Motor neuron (in vitro differentiated cells): ENCODE measurements at places on chromosomes 2 and 18.

GRCh38 chr2:126038861-126039260 lies 617.1 kb upstream of the GYPC start:
- ATAC-seq = no peak

DNA sequence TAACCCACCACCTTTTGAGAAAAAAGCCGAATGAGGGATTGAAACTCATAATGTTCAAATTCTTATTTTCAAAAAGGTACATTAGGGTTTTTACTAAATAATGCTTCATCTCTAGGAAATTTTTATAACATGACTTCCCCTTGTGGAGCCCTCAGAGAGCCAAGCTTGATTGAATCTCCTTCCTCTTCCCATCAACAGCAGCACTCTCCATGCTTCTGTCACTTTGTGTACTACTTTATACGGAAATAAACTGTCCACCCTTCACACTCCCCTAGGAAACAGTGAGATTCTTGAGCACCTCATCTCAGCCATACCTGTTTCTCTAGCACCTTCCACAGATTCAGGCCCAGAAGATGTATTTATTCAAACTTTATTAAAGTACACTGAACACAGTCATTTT lies 51.8 kb downstream of the TFPI start:
- ATAC-seq = no peak

- no peak for ATAC-seq
Measured at GRCh38 chr2:175166216-175166824, 1.7 kb downstream of the ATF2 start.

GRCh38 chr2:10518470-10519393 lies 70.6 kb upstream of the ODC1 start:
- no peak for ATAC-seq

DNA sequence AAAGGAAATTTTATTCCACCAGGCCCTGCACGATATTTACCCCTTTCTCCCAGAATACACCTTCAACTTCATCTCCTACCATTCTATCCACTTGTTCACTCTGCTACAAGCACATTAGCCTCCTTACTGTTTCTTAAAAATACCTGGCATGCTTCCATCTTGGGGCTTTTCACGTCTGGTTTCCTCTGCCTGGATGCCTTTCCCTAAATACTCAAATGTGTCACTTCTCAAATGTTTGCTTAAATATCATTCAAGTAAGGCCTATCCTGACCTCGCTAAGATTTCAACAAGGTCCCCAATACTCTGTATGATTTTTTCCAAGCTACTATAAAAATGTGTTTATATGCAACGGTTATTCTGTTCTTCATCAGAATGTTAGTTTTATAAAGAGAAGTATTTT lies 433.0 kb upstream of the CHAC2 start:
- ATAC-seq = no peak

GRCh38 chr18:3066341-3067110 lies 53.6 kb upstream of the LPIN2 start:
- ATAC-seq = no peak

- ATAC-seq = no peak
Measured at GRCh38 chr2:96530474-96531357, 5.8 kb upstream of the ARID5A start.

DNA sequence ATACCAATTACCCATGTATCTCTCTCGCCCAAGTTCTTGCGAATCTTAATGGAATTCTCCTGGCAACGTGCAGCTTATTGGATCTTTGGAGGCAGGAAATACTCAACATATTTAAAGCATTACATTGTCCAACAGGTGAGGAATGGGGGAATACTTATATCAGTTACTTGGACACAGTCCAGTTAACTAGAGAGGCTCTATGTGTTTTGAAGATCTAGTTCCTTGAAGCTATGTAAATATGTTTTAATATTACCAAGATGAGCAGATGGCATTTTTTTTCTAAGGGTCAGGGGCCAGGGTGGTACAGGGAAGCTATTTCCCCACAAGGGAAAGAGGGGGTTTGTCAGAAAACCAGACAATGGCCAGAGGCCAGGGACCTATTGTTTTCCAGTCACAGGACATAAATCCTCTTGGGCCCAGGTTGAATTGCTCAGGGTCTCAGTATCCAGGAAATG lies 26.8 kb upstream of the MC5R start:
- ATAC-seq = no peak
